RPMI7951 (cell line): ENCODE measurements at places on chromosomes 2 and 18.

GRCh38 chr2:125961739-125962138, 694.2 kb upstream of the GYPC start:
- no peak for DNase-seq

GRCh38 chr2:64153811-64154210, 9.6 kb upstream of the PELI1 start:
- no peak for DNase-seq

GRCh38 chr18:9575558-9575957, 38.8 kb downstream of the PPP4R1 start:
- DNase-seq = peak; percentile 89

DNA sequence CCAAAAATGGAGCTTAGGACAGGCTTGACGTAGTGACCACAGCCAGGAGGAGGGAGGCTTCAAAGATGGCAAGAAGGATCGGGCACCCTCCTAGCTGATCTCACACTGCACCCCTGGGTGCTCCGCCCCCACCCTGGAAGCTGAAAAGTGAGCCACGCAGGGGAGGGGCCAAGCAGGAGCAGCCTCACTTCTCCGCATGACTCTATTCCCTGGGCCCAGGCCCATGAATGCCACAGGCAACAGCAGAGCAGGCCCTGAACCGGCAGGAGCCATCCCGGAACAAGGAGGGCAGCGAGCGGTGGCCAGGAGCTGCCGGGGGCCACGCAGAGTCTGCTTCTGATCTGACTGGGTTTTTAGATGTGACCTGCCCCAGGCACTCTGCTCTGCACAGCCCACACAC, 30.0 kb downstream of the BIN1 start:
- no peak for DNase-seq

DNA sequence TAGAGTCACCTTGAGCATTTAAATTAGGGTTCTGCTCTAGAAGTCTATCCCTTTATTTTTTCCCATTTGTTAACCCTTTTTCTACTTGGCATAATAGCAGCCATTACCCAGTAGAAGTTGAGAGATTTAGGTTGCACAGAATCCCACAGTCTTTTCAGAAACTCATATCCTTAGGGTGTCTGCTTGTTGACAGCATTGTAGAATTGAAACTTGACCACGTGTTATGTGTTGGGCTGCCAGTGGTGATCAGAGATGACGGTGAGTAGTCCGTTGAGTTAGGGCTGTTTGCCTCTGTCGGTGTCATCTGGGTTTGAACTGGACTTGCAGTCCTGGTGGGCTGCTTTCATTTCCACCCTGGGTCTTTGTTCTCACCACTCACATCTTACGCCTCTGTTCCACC, 114.4 kb downstream of the NEDD4L start:
- no peak for DNase-seq

DNA sequence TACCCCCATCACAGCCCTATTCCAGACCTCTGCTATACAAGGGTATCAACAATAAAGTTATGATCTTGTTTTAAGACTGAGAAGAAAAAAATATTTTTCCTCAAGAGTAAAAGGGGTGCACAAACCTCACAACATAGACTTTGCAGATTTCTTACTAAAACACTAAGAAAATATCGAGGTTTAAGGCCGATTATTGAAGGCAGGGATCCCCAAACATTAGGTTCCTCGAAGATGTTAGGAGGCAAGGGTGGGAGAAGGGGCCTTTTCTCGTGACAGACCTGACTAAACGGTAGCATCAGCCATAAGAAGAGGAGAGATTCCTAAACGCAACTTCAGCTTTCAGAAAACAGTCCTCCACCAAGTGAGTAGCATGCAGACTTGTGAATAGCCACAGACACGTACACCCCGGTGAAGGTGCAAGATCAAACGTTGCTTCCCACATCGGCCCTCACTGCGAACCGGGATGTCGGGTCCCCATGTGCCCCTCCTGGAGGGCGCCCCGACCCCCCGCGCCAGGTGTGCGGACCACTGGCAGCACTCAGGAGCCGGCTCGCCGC, 678 bp downstream of the PIAS2 start:
- peak; percentile 37 for DNase-seq

DNA sequence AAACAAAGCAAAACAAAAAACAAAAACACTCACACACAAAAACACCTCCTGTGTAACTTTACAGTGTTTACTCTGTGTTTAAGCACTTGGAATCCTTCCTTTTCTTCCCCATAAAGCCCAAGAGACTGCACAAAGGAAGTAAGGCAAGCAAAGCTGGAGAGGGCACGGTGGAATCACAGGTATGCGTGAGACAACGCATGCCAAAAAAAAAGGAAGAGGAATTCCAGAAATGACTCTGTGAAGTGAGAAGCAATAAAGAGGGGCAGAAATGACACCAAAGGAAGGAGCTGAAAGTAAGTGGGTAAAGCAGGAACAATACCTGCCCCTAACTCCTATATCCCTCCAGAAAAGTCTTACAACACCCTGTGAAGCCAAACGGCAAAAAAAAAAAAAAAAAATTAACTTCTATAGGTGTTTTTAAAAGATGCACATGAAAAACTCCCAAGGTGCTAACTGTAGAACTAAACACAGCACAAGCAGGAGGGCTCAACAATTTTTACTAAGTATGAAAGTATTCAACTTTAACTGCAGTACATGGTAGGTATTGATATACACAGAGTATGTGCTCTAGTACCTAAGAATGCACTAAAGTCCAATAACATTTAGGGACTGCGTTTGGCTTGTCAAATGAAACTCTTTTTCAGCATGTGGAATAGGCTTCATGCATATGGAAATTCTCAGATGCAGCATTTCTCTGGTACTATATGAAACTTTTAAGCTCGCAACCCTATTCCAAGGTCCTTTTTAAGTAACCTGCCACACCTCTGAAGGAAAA, 9.1 kb downstream of the RND3 start:
- DNase-seq = no peak

DNA sequence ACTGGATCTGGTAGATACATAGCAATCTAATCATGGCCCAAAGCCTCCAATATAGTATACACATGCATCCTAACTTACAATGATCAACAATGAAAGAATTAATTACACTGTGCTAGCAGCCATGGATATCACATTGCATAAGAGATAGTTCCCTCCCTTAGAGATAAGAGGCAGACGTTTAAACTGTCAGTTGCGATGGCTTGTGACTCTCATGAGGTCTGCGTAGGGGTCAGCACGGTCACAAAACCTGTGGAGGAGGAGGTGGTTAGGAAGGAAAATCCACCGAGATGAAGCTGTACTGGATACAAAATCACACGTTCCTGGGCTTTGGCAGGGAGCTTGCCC, 800 bp upstream of the RALB start:
- DNase-seq = peak; percentile 35

- DNase-seq = no peak
Observed at GRCh38 chr2:48993576-48993975, 160.7 kb downstream of the FSHR start.

GRCh38 chr2:59025157-59025757, 784.1 kb upstream of the FANCL start:
- DNase-seq = no peak

GRCh38 chr18:5738526-5738925, 156.8 kb downstream of the TMEM200C start:
- DNase-seq = no peak

DNA sequence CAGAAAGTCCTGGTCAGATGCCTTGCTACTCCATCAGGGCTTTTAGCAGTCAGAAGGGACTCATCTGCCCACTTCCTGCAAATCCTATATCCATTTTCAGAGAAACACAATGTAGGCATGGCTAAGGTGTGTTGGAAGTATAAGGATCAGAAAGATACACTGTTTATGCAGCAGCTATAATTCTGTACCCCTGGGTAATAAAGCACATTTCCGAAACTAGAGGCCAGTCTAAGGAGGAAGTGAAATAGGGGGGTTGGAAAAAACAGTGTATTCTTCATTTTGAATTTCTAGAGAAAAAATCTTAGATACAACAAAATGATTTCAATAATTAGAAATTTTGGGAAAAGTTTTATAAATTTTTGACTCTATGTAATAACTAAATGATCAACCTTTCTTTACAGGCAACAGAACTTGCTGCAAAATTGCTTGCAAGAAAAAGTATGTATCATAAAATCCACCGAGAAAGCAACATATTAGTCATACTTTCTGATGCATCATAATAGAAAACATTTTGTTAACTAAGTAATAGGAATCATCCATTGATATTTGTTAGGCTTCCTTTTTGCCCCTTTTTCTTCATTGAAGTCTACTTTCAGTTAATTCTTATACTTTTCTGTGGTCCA, 47.4 kb downstream of the FSIP2 start:
- no peak for DNase-seq

DNA sequence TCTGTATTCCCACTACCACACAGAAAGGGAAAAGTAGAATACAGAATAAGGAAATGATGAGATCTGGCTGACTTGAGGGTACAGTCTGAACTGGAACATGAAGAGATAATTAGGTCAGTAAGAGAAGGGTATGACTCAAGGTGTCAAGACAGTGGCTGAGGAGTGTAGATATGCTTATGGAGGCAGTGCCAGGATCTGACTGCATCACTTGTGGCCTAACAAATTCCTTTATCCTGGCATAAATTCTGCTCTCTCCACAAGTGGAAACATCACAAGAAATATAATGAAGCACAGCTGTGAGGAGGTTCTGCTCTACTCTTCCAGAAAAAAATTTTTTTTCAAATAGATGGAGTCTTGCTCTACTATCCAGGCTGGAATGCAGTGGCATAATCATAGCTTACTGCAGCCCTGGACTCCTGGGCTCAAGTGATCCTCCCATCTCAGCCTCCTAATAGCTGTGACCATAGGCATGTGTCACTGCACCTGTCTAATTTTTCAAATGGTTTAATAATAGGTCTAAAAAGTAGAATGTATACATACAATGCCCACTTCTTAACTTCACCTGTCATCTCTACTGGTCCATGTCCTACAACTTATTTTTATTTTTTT, 85.3 kb downstream of the C2orf74 start:
- DNase-seq = peak; percentile 64

DNA sequence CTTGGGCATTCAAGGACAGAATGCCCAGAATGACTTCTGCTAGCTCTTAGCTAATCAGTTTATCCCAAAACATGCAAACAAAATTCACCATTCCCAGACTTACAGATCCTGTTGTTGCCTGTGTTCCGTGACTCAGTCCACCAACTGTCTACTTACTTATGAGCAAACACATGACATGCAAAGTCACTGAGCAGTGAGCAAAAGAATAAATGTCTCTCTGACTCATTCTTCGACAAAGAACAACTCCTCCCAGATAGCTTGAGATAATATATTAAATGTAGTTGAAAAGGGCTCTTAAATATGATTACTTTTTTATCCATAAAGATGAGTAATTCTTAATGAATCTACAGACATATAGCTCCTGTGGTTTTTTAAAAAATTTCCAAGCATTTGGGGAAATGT, 9.0 kb upstream of the CREG2 start:
- peak; percentile 86 for DNase-seq

GRCh38 chr2:72292433-72292832, 144.8 kb upstream of the CYP26B1 start:
- DNase-seq = no peak

DNA sequence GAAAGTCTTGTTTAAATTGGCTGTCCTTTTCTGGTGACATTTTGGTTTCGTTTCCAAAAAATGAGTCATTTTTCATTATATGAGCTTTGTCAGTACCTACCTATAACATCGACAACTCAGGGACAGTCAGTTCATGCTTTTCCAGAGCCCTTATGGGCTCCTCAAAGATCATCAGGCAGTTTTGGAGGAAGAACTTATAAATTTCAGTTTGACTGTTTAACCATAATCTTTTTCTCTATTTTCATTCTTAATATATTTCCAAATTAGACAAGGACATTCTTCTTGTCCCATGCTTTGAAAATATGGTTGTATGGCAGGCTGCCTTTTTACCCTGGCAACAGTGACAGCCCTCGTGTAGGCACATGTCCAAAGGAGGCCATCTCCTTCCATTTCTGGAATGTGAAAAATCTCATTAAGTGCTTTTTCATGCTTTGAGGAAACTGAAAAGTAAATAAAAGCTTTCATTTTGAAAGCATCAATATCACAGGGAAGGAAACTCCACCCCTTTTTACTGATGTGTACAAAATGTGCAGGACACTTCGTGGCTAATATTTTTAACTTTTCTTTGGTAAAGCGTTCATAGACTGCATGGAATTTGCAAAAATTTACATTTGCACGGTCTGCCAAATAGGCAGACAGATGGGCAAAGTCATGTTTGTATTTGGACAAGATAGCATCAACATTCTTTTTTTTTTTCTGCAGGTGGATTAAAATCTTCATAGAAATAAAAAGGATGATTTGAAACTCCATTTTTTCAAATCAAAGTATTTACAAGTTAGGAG, 7.2 kb upstream of the PROC start:
- peak; percentile 72 for DNase-seq

DNA sequence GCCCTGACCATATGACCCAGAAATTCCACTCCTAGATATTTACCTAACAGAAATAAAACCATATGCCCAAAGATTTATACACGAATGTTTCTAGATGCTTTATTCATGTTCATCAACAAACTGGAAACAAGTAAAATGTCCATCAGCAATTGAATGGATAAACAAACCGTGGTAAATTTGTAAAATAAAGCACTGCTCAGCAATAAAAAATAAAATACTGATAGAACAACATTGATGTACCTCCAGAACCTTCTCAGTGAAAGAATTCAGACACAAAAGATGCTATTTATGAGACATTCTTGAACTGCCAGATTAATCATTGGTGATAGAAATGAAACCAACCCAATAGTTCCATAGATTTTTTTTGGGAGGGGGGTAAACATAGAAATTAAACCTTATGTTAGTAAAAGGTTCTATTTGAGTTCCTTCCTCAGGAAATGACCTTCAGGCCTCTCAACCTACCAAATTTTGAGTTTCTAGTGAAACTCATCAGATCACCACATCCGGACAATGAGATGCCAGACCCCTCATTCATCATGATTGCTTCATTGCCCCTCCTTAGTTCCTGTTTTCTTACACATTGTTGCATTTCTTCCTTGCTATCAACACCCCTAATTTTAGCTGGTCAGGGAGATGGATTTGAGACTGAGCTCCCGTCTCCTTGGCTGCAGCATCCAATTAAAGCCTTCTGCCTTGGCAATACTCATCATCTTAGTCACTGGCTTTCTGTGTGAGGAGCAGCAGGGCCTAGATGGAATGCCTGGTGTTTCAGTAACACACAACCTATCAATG, 203.5 kb downstream of the LPIN1 start:
- DNase-seq = peak; percentile 34

GRCh38 chr2:125701070-125701469, 954.9 kb upstream of the GYPC start:
- DNase-seq = no peak

DNA sequence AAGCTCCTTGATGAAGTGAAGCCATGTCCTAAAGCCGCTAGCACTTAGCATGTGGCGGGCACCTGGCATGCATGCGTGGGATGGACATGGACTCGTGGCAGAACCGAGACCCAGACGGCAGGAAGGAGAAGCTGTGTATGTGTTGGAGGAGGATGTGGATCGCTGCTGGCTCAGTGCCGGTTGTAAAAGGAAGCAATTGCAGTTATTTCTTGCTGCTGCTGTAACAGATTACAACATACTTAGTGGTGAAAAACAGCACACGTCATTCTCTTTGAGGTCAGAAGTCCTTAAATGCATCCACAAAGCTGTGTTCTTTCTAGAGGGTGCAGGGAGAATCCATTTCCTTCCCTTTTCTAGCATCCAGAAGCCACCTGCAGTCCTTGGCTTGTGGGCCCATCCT, 74.6 kb downstream of the AGAP1 start:
- no peak for DNase-seq
